ENCODE measurements at places on chromosomes 4 and X. TPM values are rescaled to one million over a fixed set of nuclear protein-coding genes. Genes with fewer than 3 reads are reported as not detected.

SNCA gene
- 9.1 TPM for total RNA-seq

NCAPG gene
- 0.74 TPM for total RNA-seq

RASL11B gene
- total RNA-seq: 8.9 TPM

GAB1 gene
- total RNA-seq: 36.0 TPM

SATL1 gene
- not detected for total RNA-seq

TCEAL5 gene
- 0.46 TPM for total RNA-seq

GPR143 gene
- 1.1 TPM for total RNA-seq

FGFRL1 gene
- total RNA-seq: 20.7 TPM

TMEM144 gene
- total RNA-seq: 5.1 TPM

FGF2 gene
- 27.5 TPM for total RNA-seq

RBMXL3 gene
- total RNA-seq: not detected

REELD1 gene
- not detected for total RNA-seq

WAS gene
- 12.2 TPM for total RNA-seq

SPCS3 gene
- total RNA-seq: 127 TPM

COL25A1 gene
- total RNA-seq: 1.0 TPM

- no peak for DNase-seq
Observed at GRCh38 chrX:38664285-38664684, 102.9 kb downstream of the TSPAN7 start.

GRCh38 chr4:15340902-15341732 lies 86.7 kb upstream of the C1QTNF7 start:
- no peak for DNase-seq

DNA sequence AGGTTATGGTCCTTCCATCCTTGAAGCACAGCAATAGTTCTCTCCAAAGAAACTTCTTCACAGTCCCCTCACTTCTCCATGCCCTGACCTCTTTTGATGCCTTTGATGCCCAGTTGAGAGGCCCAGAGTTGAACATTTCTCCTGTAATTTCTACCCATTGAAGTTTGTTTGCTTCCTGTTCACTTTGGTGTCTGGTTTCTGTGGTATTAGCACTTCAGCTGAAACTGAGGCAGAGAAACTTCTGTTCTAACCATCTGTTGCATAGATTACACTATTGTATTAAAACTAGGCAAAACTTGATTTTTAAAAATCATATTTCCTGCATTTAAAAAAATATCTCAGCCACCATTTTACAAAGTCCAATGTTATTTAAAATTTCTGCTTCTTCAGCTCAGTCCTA lies 89.8 kb upstream of the ADGRG2 start:
- no peak for DNase-seq

- DNase-seq: no peak
Observed at GRCh38 chr4:7159923-7160322, 32.4 kb upstream of the SORCS2 start.

- no peak for DNase-seq
Observed at GRCh38 chr4:122776916-122777315, 44.4 kb downstream of the BBS12 start.

DNA sequence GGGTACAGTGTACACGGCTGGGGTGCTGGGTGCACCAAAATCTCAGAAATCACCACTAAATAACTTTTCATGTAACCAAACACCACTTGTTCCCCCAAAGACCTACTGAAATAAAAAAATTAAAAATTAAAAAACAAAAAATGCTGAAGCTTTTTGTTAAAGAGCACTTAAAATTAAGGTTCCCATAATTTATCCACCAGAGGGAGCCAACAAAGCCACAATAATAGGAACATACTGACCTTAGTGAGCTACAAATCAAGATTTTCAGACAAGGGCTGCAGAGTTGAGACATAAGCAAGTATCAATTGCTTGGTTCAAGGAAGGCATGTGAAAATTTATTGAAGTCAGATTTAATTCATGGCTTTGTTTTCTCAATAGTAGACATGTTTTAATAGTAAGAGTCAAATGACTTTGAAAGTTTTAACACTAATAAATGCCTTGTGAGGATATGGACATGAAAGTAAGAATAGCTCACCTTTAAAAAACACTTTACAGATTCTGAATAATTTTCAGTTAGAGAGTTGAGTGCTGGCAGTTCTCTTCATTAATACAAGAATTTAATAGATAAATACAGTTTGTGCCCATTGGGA lies 43.0 kb upstream of the SCOC start:
- DNase-seq: no peak

- DNase-seq: peak; percentile 86
Observed at GRCh38 chrX:51743179-51743957, at the start of gene GSPT2. Gene GSPT2, plus strand, starts transcription at chrX:51743442. Its CDS starts 185 bp downstream, at chrX:51743627.

DNA sequence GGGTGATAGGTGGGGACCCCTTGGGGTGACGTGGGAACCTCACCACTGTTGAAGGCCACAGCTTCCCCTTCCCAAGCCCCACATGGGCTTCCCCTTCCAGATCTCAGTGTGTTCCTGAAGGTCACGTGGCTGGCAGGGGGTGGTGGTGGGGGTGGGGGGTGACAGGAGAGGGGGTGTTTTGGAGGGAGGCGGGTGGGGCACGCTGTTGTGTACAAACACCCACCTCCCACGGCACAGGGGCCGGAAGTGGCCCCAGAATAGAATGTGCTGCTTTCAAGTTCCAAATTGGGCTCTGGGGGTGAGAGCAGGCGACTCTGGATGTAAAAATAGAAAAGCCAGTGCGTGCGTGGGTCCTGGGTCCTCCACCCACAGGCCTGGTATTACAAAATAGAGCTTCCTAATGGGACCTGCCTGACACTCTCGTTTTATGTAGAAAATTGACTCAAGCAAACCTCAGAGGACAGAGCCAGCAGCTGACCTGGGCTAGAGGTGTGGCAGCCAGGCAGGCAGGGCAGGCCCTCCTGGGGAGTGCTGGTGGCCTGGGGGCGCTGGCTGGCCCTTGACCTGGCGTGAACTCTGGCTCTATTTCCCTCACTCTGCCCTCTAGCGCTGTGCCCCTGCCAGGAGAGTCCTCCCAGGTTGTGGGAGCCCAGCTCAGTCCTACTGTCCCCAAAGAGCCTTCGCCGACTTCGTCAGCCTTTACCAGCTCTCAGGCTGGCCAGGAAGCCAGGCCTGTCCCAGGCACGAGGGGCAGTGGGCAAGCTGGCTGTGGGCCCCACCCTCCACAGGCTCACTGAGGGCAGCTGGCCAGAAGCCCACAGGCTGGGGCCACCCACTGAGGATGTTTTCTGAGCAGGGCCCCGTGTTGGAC lies 5.4 kb upstream of the SH3BP2 start:
- peak; percentile 82 for DNase-seq

DNA sequence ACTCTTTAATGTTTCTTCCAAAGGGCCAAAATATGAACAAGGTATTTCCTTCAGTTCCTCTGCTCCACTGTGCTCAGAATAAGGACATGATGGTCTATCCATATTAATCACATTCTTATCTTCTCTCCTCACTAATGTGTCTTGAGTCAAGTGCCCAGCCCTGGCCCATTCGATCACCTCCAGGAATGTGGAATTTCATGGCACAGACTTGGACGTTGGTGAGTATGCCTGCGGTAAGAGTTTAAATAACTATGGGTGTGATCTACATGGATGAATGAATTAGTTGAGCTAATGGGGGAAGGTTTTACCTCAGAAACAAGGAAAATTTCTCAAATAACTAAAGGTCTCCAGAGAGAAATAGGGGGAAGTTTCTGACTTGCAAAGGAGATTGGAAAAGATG lies 174.0 kb downstream of the NPFFR2 start:
- DNase-seq: no peak

DNA sequence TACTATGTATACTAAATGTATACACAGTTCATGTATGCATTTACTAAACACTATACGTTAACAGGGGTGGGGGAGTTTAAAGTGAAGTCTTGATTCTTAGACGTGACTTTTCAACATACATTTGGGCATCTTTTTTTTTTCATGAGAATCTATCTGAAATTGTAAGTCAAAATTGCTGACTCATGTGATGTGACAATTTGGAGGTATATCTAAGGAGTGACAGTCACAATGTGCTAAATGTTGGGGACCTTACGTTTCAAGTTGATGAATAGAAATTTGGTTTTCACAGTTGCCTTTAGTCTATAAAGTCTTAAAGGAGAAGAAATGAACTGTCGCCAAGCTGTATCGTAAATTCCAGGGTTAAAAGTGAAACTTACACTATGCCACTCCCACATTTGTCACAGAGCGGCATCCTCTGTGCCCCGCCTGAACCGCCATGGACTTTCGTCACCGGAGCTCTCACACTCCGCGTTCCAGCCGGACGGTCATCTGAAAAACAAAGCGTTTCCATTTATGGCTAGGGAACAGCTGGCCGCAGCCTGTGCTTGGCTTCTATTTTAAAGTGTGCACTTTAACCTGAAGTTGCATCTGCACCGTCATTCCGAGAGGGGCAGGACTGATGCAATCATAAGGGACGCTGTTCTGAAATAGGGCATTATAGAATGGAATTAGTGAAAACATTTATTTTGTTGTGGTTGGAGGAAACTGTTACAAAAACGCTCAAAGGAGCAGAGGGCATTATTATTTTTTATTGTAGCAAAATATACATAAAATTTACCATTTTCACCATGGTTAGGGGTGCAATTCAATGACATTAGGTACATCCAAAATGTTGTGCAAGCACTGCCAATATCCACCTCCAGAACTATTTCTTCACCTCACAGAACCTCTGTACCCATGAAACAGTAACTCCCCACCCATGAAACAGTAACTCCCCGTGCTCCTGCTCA lies 30.9 kb downstream of the PDLIM3 start:
- DNase-seq: peak; percentile 90

- DNase-seq: no peak
Observed at GRCh38 chr4:116829187-116829586, 256.2 kb downstream of the TRAM1L1 start.

DNA sequence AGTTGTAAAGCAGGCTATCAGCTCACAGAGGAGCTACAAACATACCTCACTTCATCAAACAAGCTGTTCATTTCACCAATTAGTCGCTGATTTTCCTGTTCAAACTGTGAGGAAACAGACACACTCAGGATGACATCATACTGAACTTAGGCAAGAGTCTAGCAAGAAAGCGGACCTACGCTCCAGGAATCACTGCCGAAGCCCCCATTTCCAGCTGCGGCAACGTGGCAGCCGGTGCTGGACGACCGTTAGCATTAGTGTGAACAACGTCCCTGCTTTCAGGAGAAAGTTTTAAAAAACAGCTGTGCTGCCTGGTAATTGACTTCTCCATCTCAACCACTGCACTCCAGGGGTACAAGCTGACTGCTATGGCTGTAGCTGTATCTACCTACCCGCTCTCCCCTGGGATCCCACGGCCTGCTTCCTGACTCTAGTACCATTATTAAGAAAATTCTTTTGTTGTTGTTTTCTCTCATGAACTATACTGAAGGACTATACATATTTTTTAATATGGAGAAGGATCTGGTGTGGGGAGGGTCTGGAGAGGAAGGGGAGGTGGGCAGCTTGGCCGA lies 38.3 kb downstream of the NSG1 start:
- peak; percentile 55 for DNase-seq

DNA sequence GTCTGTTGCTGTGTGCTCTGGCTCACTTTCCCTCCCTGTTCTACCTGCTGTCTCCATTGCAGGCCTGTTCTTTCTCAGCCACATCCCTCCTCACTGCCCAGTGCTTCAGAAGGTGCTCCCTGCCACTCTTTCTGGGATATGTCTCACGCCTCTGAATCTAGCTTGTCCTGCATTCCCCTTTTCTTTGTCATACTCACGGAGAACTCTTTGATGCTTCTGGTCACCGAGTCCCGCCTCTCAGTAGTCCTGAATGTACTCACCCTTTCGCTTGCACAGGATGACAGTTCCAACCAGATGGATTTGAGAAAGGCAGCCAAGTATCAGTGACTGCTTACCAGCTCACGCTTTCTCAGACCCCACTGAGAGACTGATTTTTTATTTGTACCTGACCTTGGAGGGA lies 65.2 kb upstream of the TLR2 start:
- no peak for DNase-seq

DNA sequence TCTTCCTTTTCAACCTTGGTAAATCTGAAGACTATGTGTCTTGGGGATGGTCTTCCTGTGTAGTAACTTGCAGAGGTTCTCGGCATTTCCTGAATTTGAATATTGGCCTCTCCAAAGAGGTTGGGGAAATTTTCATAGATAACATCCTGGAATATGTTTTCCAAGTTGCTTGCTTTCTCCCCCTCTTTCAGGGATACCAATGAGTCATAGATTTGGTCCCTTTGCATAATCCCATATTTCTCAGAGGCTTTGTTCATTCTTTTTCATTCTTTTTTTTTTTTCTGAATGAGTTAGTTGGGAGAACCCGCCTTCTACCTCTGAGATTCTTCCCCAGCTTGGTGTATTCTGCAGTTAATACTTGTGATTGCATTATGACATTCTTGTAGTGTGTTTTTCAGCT lies 549.2 kb upstream of the AMOT start:
- no peak for DNase-seq

DNA sequence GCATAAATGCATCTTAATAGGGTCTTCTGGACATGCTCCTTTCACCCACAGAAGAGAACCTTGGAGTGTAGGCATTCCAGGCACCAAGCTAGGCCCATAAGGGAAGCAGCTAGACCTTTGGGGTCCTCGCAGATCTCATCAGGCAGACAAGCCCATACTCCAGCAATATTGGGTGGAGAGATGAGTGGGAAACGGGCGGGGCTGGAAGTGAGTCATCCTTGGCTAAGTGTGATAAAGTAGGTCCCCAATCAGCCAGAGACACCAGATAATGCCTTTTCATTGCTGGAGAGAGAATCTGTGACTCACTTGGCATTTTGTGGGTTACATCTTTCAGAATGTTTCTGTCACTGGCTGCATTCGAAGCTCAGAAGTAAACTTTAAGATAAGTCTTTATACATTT lies 133.3 kb upstream of the MBNL3 start:
- DNase-seq: no peak

- DNase-seq: no peak
Observed at GRCh38 chrX:68121835-68122234, 311.5 kb downstream of the OPHN1 start.

- DNase-seq: no peak
Observed at GRCh38 chr4:84451546-84451945, 47.5 kb downstream of the NKX6-1 start.

GRCh38 chr4:66186095-66186494 lies 515.8 kb upstream of the EPHA5 start:
- no peak for DNase-seq

- no peak for DNase-seq
Observed at GRCh38 chr4:62399242-62399641, 1199.1 kb downstream of the ADGRL3 start.

All from posterior vena cava (tissue), 2 donors.